ENCODE measurements at places on chromosomes 16 and 17.

GRCh38 chr16:69324585-69325253 lies 5.7 kb downstream of the PDF start:
- no peak for DNase-seq

- no peak for DNase-seq
Observed at GRCh38 chr17:73938706-73939105, 264.8 kb upstream of the RPL38 start.

DNA sequence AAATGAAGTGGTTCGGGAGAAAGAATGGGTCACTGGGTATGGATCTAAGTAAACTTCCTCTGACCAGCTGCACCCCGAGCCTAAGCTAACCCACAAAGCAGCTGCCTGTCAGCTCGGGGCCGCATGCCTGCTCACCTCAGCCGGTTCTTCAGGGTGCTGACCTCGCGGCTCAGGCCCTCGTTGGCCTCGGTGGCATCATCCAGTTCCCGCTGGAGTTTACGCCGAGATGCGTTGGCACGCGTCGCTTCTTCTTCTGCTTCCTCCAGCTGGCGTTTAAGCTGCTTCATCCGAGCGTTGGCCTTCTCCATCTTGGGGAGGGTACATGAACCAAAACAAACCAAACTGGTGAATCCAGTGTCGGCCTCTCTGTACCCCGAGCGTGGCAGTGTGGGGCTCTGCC lies 41.1 kb downstream of the NDEL1 start:
- DNase-seq, result no peak

DNA sequence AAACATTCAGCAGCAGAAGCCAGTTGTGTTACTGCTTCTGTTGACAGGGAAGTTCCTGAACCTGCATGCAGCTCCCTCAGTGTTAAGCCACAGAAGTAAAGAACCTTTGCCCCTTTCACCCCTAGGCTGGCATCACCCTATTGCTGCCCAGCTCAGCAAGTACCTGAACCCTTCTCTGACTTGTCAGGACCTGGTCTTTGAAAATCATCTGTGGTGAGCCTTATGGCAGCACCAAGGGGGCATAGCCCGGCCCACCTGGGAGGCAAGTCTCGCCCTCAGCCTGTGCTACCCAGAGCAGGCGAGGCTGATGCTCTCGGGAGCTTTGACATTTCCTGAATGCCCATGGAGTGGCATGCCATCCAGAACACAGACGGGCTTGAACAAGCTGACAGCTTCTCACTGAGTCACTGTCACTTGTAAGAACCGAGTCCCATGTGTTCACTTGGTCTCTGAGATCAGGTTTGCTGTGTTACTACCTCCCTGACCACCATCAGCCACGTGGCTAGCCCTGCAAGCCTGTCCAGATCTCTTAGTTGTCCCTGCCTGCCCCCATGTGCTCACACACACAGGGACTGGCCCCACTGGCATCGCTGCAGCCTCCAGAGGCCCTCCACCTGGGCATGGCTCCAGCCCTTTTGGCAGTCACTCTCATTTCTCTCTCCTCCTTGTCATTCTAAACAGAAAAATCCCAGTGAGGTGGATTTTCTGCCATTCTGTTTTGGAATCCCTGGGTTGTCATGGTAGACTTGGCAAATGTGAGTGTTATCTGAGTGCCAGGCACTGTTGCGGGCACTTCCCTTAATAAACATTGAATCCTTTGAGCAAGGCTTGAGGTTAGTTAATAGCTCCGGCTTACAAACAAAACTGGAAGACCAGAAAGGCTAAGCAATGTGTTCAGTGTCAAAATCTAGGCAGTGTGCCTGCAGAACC lies 2.9 kb upstream of the CARMIL2 start:
- DNase-seq, result no peak

- no peak for DNase-seq
Observed at GRCh38 chr16:85401370-85401916, 211.7 kb upstream of the GSE1 start.

- no peak for DNase-seq
Observed at GRCh38 chr17:78589885-78590284, 12.7 kb upstream of the DNAH17 start.

DNA sequence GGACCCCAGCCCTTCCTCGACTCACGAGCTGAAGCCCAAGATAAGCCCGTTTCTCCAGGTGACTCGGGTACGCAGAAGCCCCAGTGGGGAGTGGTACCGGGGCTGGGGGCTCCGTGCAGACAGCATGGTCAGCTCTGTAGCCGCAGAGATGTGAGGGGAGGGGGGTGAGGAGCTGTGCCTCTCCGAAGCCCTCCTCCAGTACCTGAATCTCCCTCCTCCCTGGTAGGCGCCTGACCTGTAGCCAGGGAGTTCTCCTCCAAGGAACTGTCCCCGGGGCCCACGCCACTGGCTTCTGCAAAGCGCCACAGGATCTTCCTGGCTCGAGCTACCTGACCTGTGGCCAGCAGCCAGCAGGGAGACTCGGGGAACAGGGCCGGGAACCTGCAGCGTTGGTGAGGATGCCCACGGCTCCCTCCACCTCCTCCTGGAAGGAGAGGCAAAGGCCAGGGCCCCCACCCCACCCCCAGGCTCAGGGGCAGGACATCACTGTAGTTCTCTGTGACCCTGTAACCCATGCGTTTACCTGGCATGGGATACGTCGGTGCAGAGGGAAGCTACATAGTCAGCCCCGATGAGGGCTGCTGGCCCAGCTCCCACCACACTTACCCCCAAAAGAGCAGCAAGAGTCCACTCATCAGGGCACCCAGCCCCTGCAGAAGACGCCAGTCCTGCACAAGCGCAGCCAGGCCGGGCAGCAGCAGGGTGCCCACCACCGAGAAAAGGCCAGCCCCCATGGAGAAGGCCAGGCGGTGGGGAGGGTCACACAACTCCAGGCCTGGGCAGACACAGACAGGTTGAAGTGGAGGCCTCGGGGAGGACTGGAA lies 1.7 kb downstream of the SLC22A31 start:
- DNase-seq, result no peak

DNA sequence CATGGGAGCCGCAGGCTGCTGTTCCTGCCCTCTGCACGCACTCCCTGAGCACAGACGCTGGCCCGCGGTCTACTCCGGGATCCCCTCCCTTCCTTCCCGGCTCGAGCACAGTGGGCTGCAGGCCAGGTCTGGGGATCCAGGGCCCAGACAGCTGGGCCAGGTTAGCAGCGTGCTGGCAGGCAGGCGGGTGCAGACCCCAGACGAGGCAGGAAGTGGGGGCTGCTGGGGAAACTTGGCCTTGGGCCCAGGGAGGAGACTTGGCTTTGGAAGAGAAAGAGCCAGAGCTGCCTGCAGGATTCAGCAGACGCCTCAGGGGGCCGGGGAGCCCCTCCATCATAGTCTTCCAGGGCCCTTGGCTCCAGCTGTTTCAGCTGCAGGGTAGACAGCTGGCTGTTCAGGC lies 30.2 kb upstream of the ABCC3 start:
- DNase-seq, result no peak

DNA sequence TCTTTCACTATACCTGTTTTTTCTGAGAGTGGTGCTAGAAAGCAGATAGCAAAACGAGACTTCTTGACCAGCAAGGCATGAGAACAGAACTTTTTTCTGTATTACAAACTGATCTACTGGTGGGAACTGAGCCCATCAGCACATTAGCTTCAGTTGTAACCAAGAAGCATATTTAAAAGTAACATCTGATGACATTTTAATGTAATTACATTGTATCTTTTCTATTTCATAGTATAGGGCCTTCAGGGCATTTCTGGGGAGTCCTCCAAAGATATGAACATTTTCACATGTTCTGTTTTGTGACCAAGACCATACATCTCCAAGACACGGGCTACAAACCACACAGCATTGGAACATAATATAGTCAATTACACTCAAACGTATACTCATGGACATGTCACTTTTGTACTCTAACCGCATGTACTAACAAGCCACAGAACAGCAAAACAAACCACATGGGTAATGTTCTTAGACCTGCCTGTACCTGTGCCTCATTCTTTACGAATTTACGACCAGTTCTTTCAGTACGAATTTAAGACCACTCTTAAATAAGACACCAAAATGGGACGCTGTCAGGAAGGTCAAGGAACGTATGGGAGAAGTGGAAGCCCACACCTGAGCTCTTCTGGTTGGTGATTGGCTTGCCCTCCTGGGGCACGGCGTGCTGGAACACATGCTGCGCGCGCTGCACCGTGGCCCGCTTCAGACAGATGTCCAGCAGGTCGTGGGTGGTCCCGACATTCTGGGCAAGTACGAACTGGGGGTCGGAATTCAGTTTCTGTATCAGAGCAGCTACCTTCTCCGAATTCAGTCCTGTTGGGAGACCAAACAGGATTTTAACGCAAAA lies 825 bp downstream of the BLMH start:
- no peak for DNase-seq

GRCh38 chr17:32520737-32521404 lies 34.1 kb downstream of the CDK5R1 start:
- no peak for DNase-seq

Measured in thoracic aorta (tissue), 2 donors.